Activated T-helper 17 cell treated with anti-CD3 and anti-CD28 coated beads, Interleukin-2, amount 50 U/mL, for 72 hours (primary cell): ENCODE measurements at places on chromosomes 7 and 10. TPM values are rescaled to one million over a fixed set of nuclear protein-coding genes. Genes with fewer than 3 reads are reported as not detected.
A peak's percentile ranks its signal among the peaks of the same experiment; 100 is the strongest.

DNA sequence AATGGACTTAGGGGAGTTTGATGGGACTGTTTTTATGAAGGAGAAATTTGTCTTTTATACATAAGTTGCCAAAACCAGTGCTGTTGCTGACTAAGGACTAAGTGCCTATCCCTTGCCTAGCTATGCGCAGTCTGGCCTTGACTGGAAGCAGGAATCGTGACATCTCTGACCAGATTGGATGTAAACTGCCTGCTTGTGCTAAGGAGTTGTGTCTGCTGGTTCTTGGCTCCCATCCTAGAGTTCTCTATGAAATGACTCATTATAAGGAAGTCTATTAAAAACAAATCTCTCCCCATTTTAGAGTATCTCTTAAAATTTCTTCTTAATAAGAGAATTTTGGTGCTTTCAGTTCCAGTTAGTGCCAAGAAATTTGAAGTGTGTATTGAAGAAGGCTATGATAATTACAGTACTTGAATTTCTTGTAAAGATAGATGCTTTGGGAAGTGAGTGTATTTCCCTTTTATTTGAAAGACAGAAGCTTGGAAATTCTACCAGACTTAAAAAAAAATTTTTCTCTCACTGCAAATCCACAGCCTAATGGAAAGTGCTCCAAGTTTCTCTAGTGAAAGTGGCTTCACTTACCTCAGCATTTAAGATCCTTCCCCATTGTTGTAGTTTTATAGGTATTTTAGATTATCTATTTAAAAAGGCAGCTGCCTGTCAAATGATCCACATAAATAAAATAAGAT is 77.6 kb downstream of the BICC1 start:
- no peak for ATAC-seq

- ATAC-seq: no peak
Observed at GRCh38 chr10:107727767-107728317, 563.3 kb upstream of the SORCS1 start.

GRCh38 chr10:87659571-87660483 is at the start of gene PAPSS2:
Gene PAPSS2, plus strand, starts transcription at chr10:87659878. Its CDS starts 104 bp downstream, at chr10:87659982.
- peak; percentile 51 for ATAC-seq

DNA sequence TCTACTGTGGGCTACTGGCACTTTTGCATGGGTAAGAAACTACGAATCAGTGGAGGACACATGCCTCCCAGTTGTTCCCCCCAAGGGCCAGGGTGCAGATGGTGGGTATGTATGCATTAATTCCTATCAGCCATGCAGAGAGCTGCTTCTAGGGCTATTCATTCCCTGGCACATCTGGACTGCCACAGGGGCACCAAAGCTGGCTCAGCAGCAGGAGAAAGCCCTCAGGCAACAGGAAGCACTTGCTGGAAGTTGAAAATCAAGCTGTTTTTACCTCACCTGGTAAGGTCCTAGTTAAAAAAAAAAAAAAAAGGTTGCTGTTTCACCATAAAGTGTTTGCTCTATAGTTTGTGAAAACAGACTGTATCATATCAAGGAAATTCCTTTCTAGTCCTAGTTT is 1342.6 kb downstream of the REEP3 start:
- no peak for ATAC-seq

GRCh38 chr10:71451754-71452153 is 55.0 kb downstream of the CDH23 start:
- no peak for ATAC-seq

DNA sequence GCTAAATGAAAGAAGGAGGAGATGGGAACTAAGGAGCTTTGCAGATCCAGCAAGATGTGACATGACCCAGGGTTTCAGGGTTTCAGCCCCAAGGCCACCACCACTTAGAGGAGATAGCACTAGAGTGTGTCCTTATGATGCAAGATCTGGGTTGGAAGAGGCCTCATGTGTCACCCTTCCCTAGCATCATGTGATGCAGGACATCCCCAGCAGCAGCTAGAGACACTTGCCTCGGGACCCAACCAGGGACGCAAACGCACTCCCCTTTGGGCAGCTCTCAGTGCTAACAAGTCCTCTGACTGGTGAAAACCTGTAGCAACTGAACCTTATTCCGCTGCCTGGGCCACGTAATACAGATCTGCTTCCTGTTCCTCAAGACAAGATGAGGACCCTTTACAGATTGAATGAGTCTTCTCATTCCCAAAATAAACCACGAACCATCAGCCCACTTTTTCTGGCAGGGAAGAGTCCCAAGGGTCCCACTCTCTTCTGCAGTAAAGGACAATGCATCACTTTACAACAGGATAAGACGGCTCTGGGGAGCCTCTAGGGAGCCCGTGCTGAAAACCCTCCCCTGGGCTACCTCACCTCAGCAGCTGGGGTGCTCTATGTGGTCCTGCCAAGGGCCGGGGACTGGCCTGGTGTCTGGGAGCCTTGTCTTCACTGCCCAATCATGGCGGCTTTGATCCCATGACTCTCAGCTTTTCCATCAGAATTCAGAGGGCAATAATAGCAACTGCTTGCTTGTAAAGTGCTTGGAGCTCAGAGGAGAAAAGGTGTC is 44.8 kb upstream of the GDF10 start:
- ATAC-seq: no peak

DNA sequence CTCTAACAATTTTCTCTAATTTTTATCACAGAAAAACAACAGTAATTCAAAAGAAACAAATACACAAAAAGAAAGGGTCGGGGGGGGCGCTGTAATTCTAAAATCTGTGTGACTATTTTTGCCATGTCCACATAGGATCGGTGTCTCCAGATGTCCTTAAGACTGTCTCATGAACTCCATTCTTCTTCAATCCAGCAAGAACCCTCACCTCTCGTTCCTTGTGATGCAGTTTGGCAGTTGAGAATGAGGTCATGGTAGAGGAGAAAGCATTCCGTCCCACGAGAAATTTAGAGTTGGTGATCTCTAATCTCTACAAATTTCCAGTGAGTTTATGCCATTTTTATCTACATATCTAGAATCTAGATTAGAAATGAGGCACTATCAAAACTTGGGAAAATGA is 394.7 kb downstream of the TFEC start:
- no peak for ATAC-seq

- ATAC-seq: no peak
Observed at GRCh38 chr7:111108496-111108895, 17.6 kb downstream of the LRRN3 start.

- no peak for ATAC-seq
Observed at GRCh38 chr7:84399661-84400060, 205.1 kb upstream of the SEMA3A start.

DNA sequence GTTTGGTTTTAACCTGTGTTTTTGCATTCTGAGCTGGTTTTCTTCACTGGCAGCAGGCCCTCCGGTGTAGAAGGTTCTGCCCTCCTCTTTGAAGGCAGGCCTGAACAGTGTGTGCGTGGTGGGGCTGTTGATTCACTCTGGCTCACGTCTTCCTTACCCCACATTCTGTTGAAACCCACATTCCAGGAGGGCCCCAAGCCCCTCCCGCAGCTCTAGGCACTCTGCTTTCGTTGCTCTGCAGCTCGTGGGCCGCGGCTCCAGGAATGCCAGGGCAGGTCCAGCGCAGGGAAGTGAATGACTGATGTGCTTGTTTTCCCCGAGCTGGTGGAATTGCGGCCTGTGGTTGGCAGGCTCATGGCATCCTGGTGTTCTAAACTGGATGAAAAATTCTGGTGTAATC is 49.0 kb downstream of the HTRA1 start:
- no peak for ATAC-seq

- ATAC-seq: peak; percentile 38
Observed at GRCh38 chr7:27196287-27196767, 3.6 kb downstream of the HOXA13 start.

DNA sequence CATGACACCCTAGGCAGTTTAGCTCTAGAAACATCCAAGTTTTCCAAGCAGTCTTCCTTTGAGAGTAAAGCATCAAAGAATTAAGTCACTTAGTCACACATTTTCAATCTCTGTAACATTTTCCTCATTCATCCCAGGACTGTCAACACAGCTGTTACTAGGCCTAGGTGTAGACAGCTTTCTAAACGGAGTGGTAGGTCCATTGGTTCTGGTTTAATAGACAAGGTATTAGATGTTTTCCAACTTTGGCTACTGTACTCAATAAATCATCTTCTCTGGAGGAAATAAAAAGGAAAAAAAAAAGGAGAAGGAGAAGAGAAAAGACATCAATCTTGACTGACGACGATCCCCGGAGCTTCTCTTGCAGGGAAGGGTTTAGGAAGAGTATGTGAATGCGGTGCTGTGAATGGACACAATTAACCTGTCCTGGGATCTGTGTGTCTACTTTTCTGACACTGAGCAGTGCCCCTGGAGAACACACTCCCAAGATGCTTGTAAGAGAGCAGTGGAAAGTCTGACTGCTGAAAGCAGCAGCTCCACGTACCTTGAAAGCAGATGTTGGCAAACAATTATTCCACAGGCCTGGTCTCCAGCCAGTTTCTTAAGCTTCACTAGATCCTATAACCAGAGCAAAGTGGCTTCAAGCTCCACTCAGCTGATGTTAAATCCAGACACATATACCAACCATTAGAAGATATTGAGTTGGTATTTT is 59.1 kb downstream of the CXCL12 start:
- ATAC-seq: no peak

- ATAC-seq: no peak
Observed at GRCh38 chr7:137967143-137968018, 34.5 kb downstream of the CREB3L2 start.

DNA sequence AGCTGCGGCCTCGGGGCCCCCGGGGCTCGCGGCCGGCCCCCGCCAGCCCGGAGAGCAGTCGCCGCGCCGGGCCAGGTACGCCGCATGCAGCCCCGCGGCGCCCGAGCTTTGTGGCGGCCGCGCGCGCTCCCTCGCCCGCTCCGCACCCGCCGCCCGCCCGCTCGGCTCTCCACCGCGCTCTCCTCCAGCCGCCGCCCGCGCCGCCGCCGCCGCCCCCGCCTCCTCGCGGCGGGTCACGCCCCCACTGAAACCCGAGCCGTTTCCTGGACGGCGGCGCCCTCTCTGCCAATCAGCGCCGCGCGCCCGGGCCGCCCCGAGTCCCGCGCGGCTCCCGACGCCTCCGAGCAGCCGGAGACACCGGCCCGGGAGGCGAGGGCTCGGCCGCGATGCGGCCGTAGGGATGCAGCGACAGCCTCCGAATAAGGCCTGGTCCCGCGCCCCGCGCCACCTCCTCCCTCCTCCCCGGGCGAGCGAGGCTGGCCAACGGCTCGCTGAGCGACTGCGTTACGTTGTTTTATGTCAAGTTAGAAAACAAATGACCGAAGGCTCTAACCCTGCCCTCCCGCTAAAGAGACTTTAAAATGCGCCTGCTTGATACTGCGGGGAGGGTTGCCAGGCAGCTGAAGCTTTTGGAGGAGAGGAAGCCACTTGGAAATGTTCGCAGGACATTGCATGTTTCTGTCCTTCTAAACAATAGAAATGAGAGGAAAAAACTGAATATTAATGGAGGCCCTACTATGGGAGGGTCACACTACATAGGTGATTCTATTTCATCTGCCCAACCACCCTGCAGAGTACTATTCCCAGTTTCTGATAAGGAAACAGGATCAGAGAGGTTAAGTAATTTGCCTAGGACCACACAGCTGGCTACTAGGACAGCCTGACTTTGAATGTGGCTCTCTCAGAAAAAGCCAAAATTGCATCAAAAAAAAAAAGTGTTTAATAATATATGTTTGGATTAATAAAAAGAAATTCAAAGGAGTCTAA is at the start of gene FGFR2:
Gene FGFR2 (minus strand): TSS at position 182 of the 987 bp plus-strand sequence. CDS start 4,627 bp downstream, outside the sequence.
- peak; percentile 12 for ATAC-seq

DNA sequence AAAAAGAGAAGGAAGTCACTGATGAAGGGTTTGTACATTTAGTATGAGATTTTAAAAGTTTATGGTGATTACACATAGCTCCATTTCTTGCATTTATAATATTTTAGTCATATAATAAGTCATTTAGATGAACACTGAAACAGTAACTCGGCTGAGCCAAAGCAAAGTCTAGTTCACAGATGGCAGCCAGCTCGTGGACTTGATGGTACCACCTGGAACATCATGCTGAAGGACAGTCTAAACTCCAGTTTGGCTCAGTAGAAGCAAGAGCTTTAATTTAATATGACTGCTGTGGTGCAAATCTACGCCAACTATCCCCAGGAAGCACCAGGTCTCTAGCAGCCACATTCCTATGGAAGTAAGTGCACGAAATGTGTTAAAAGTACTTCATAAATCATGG is 16.4 kb downstream of the SRI start:
- no peak for ATAC-seq

CCDC146 gene
- total RNA-seq: 3.3 TPM

FOXP2 gene
- not detected for total RNA-seq

HMX2 gene
- total RNA-seq: not detected

VAX1 gene
- total RNA-seq: not detected

NFE2L3 gene
- 24.1 TPM for total RNA-seq
